ENCODE measurements at places on chromosomes 4 and X.

DNA sequence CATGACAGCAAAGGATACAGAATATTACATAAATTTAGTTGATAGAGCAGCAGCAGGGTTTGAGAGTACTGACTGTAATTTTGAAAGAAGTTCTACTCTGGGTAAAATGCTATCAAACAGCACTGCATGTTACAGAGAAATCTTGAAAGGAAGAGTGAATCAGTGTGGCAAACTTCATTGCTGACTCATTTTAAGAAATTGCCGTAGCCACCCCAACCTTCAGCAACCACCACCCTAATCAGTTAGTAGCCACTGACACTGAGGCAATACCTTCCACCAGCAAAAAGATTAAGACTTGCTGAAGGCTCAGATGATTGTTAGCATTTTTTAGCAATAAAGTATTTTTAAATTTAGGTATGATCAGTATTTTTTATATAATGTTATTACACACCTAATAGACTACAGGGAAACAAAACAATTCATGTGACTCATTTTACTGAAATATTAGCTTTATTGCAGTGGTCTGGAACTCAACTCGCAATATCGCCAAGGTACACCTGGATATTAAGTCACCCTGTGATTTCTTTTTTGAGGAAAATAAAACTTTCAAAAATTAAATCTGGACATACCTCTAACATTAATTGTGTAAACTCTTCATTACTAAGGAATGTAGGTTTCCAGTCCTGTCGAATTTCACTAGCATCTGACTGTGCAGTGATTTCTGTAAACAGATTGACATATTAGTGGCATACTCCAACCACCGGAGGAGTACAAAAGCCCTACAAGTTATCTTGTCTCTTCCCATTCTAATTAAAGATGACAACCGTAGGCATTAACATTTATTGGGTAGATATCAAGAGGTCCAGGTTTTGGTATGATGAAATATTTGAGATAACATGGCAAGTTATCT lies 71.1 kb downstream of the CLOCK start:
- no peak for DNase-seq

DNA sequence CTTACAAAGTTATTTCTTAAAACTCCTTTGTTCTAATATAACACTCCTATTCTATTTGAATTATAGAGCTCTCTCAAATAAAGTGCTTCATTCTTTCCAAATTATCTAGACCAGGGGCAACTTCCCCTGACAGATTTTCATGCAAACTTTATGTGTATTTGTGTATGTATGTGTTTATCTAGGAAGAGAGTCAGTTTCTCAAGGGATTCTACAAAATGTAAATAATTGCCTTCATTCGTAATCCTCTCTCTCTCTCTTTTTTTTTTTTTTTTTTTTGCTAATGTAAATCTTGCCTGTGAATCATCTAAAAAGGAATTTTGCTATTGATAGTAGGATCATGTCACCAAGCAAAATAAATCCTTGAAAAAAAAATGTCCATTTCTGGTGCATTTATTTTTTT lies 38.9 kb upstream of the RBPJ start:
- no peak for DNase-seq

DNA sequence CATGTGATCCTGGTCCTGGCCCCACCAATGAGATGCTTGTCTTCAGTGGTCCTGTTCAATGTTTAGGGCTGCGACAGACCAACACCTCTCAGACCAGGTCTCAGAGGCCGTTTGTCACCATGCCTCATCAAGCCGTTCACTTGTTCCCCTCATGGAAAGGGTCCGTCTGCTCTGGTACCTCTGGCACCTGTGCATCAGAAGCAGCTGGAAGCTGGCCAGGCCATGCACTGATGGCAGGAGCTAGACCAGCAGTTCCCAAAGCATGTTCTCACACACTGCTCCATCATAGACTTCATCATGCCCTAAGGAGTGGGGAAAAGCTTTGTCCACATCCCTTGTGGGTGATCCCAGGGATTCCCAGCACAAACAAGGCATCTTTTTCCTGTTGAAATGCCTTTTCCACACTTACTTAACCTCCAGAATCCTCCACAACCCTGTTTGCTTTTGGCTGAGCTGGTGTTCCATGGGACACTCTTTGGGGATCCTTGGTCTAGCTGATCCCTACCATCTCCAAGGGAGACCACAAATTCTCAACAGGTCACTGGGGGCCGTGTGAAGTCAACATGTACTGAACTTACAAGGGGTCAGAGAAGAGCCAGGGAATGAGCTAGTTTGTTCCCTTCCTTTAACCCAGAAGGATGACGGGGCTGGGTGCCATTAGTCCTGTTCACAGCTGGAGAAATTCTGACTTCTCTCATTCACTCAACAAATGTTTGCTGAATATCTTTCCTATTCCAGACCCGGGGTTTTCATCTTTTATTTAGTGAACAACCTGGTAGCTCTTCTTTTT lies 21.8 kb downstream of the SH3TC1 start:
- no peak for DNase-seq

GRCh38 chr4:127856813-127857447 lies 23.8 kb upstream of the PLK4 start:
- DNase-seq, result no peak

GRCh38 chrX:134752981-134753717 lies 94.9 kb upstream of the PLAC1 start:
- DNase-seq, result no peak

DNA sequence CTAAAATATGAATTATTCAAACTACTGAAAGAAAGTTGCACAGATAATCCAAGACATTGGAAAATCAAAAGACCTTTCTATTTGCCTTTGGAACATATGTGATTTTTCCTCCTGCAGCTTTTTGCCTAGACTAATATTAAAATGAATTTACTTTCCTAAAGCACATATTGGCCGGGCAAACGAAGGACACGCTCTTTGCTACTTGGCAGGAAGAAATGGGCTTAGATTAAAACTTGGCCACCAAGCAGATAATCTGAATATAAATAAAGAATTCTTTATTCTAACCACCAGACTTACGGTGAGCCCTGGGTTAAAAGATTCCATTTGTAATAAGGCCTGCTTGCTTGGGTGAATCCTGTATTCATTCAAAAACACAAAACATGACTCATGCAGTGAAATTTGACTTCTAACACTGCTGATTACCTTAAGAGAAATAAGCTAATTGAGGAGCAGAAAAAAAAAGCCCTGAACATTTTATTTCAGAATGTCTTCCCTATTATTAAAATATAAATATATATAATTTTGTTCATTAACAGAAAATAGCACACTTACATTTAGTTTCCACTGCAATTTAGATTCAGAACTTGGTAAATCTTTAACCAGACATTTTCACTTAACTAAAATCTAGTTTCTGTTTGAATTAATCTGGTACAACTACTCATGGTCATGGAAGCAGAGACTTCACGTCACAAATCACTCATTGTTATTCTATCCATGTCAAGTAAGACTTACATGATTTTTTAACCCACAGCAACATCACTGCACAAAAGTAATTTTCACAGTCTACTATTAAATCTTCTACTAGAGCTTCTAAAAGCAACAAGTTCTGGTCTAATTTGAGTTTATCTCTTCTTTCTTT lies 116.1 kb upstream of the PLAC1 start:
- DNase-seq, result no peak

All from activated CD4-positive, alpha-beta T cell treated with anti-CD3 and anti-CD28 coated beads for 4 hours (primary cell).